ENCODE measurements at places on chromosomes 3 and 15.
A peak's percentile ranks its signal among the peaks of the same experiment; 100 is the strongest.

DNA sequence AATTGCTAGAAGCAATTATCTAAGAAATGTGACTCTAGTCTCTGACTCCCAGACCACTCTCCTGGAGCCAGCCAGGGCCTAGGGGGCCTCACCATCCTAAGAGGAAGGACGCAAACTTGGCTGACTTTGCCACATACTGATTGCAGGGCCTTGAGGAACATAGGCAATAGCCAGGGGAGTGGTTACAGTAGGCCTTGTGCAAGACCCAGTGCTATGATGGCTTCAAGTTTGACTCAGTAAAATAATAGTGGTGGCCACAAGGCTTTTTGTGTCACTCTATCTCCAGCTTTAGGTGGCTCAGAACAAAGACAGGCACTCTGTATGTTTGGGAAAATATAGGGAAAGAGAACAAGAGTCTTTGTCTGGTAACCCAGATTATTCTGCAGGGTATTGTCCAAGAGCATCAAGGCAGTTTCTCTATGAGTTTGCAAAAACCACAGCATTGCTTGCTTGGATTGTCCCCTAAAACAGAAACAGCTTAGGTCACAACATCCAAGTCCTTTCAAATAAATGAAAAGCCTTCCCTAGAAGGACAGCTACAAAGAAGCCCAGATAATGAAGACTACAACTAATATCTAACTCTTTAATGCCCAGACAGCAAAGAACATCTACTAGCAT lies 631.5 kb downstream of the PYDC2 start:
- DNase-seq: no peak

- no peak for DNase-seq
Observed at GRCh38 chr3:42273361-42273760, 7.4 kb upstream of the CCK start.

DNA sequence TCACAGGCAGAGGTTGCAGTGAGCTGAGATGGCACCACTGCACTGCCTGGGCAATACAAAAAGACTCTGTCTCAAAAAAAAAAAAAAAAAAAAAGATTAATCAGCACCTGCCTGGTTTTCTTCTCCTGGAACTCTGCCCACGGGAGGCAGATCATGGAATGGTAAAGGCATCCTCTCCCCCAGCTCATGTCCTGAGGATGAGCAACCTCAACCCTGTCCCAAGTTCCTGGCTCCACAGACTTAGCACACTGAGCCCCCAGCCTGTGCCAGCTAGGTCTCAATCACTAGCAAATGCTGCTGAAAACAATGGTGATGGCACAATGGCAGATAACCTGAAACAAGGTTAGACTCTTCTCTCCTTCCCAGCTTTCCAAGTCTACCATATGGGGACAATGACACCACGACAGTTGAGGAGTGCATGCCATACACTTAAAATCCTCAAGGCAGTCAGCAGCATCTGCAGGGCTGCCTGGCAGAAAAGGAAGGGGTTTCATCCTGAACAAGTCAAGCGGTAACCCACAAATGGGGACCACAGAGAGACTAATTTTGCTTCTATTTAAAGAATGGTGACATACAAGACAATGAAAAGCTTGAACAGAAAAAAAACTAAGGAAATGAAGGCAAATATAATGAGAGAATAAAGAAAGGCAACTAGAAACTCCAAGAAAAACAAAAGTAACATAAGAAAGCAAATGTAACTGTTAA lies 4.8 kb downstream of the CLN6 start:
- DNase-seq: peak; percentile 30

GRCh38 chr3:102225407-102226132 lies 209.2 kb upstream of the ZPLD1 start:
- peak; percentile 29 for DNase-seq

All from GM10248 (cell line).